ENCODE measurements at places on chromosomes 11 and 22.

DNA sequence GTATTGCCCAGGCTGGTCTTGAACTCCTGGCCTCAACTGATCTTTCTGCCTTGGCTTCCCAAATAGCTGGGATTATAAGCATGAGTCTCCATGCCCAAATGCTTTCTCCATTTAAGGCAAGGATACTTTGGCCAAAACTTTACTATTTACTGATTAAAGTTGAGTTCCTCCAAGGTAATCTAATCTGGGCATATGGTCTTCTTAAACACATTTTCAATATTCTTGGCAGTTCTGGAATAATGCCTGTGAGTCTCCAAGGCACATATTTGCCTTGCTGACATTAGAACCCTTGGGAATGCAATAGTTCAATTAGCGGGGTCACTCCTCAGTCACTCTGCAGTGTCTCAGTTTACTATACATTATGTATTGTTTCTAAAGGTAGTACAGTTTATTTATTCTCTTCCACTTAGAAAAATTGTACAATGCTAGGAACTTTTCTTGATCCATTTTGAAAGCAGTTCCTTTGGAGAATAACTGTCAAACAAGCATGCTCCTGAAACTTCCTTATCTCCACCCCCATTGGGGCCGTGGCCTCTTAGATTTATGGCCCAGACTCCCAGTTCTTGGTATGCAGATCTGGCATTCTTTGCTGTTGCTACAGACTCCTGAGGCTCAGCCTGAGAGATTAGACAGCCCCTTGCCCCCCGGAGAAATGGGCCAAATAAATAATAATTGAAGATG, 13.1 kb upstream of the RAB38 start:
- DNase-seq, result no peak

DNA sequence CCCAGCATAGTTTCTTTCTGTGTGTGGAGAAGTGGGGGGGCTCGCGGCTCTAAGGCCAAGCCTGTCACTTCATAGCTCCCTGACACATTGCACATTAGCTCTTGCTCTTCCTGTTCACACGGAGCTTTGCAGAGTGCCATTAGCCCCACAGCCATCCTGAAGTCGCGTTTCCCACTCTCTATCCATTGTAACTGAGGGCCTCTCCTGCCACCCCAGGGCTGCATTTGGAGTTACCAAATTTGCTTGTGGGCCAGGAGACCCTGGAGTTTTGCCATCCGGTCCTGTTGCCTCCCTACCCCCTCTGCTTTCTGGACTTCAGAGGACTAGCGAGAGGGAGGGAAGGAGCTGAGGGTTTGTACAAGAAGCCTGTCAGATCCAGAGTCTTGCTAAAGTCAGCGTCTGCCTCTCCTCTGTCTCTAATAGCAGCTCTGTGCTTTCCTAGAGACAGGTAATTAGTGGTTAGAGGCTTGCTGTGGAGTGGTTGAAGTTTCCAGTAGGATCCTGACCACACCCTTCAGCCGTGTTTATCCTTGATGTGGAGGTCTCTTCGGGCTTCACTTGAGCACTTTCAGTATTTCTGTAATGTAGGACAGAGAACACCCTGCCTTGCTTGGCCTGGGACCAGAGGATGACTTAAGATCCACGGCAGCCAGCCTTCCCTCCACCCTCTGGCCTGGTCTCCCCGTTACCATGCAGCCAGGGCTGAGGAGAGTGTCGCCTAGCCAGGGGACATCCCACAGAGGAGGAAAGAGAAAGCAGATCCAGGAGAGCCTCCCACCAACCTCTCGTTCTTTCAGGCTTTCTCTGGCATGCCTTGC, 14.1 kb downstream of the DCPS start:
- no peak for DNase-seq

DNA sequence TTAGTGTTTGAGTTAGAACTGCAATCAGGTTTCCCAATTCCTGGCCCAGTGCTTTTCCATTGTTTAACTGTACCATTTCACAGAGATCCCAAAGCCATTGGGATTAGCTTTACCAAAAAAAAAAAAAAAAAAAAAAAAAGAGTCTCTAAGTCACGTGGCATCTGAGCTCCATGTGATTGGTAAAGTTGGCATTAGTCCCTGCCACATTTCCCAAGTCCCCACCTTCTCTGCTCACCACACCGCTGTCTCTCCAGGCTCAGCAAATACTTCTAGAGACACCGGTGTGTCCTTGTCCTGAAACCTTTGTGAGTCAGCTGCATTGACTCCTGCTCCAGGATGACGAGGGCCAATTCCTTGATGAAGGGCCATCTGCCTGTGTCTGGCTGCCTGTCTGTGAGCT, 305.3 kb downstream of the KIRREL3 start:
- DNase-seq, result no peak

DNA sequence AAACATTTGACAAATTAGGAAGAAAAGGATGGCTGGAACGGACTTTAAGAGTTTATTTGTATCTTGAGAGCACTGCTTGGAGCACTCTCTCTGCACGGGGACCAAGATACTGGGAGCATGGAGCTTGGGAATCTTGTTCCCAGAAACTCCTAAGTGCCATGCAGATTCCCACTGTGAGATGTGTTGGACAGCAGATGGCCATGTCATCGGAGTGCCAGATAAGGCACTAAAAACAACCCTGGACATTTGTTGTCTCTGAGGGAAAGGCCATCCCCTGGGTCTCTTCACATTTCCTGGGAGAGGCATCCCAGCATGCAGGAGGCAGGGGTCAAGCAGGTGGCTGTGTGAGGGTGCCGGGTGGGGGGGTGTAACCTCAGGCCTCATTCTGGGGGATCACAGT, 2.9 kb downstream of the KIRREL3 start:
- no peak for DNase-seq

GRCh38 chr22:37185646-37186227, 2.3 kb downstream of the C1QTNF6 start:
- no peak for DNase-seq

- no peak for DNase-seq
Observed at GRCh38 chr11:46729110-46730027, 10.4 kb downstream of the F2 start.

DNA sequence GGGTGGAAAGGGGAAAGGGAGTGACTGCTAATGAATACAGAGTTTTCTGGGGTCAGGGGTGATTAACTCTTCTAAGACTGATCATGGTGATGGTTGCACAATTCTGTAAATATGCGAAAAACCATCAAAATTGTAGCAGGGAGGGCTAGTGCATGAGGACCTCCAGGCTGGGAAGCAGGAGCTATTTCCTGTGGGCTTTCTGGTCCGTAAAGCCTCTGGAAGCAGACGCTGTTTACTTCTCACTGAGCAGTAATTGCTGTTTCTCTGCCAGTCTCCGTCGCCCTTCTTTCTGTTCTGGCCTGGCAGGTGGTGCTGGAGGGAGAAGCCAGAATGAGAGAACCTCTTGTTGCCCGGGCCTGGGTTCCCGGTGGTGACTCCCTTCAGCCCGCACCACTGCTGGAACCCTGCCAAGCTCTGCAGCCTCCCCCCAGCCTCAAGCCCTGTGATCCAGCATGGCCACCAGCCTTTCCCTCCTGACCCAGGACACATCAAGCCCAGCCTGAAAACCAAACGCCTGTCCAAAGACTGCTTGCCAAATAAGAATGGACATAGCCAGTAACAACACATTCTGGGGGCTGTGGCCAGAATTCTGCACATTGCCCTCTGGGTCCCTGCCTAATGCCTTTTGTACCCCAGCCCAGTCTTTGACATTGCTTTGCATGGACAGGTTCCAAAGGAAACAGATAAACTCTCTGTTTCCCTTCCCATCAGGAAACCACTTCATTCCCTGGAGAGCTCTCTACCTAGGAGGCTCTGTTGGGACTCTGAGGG, 201.0 kb upstream of the NAV2 start:
- no peak for DNase-seq

GRCh38 chr11:102226702-102227490, 90.4 kb upstream of the BIRC3 start:
- DNase-seq, result no peak

DNA sequence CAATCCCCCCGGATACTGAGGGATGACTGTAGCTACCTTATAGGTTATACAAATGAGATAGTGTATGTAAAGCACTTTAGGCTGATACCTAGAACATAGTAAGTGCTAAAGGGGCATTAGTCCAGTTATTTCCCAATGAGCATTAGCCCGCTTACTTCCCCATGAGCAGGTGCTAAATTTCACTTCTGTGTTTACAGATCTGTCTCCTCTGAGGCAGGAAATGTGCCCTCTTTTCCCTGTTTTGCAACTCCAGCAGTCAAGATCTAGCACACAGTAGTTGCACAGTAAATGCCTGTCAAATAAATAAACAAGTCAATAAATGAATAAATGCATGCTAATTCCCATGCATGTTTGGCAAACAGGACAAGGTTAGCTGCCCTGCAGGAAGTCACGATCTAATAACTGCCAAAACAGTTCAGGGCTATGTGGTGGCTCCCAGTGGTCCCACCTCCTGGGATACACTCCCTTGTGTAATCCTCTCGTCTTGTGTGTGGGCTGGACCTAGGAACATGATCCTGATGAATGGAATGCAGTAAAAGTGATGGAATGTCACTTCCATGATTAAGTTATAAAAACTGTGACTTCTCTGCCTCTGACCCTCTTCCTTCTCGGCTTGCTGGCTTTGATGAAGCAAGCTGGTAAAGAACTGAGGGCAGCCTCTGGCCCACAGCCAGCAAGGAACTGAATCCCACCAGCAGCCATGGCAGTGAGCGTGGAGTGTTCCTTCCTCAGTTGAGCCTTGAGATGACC, 459.0 kb downstream of the SOX6 start:
- no peak for DNase-seq

- no peak for DNase-seq
Observed at GRCh38 chr11:70578831-70579230, 180.5 kb downstream of the CTTN start.

DNA sequence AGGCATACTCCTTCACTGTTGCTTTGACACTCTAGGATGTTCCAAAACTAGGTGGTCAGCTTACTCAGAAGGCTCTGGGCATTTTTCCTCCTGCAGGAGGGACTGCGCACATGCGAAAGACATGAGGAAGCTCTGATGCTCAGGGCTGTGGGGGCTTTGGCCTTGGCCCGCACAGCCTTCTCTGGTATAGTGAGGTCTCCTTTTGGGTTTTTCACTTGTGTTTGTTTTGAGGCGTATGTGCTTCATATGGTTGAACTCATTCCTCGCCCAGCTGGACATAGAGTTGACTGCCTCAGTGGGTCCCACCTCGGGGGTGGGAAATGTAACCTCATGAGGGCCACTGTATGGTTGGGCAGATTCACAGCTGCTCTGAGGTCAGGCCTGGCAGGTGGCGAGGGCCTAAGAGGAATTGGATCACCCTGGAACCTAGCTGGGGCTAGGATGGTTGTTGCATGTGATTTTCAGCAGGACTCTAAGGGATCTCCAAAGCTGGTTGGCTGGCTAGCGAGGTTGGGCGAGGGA, 63.7 kb downstream of the PTPRJ start:
- no peak for DNase-seq

DNA sequence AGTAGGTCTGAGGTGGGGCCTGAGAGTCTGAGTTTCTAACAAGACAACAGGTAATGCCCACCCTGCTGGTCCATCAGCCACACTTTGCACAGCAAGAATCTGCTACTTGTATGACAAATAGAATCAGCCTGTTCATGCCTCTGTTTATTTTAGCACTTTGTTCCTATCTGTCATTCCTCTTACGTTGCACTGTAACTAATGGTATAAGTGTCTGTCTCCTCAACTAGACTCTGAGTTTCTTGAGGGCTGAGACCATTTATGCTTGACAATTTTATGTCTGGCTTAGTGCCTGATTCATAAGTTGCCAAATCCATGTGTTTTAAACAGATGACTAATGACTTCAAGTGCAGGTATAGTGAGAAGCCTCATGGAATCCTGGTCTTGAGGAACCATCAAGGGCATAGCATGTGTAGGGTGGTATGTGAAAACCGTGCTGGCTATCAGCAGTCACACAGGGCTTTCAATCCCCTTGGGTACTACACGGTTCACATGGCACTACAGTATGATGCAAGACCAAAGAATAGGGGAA, 209.7 kb downstream of the C11orf91 start:
- no peak for DNase-seq

GRCh38 chr11:1237851-1238250, 15.0 kb downstream of the MUC5B start:
- DNase-seq, result no peak

DNA sequence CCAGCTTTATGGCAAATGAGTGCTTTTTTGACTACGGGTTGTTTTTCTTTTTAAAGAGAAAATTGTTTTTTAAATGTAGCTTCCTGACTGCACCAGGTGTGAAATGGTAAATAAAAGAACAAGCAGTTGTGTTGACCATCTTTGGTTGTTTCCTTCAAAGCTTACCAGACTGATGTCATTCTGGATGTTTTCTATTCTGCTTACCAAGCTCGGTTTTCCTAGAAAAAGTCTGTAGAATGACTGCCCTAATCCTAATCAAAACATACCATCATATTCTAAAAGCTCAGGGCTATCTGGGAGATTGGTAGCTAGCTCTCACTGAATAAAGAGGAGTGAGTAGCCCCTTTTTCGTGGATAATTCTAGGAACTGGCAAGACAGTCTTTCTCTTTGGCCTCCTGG, 77.7 kb downstream of the GAB2 start:
- no peak for DNase-seq

DNA sequence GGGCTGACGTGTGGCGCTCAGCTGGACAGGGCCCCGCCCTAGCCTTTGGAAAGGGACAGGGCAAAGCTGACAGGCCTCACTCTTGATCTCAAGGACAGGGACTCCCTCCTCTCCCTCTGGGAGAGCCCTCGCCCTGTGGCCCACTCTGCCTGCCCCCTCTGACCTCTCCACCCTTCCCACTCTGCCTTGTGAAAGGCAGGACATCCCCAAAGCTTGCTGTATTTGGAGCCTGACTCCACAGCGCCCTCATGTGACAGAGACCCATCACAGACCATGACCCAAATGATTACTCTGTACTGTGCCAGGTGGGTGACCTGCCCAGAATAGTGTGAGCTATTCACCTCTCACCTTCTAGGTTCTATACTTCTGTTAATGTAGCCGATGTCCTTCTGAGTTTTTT, 18.8 kb downstream of the P2RY2 start:
- no peak for DNase-seq

DNA sequence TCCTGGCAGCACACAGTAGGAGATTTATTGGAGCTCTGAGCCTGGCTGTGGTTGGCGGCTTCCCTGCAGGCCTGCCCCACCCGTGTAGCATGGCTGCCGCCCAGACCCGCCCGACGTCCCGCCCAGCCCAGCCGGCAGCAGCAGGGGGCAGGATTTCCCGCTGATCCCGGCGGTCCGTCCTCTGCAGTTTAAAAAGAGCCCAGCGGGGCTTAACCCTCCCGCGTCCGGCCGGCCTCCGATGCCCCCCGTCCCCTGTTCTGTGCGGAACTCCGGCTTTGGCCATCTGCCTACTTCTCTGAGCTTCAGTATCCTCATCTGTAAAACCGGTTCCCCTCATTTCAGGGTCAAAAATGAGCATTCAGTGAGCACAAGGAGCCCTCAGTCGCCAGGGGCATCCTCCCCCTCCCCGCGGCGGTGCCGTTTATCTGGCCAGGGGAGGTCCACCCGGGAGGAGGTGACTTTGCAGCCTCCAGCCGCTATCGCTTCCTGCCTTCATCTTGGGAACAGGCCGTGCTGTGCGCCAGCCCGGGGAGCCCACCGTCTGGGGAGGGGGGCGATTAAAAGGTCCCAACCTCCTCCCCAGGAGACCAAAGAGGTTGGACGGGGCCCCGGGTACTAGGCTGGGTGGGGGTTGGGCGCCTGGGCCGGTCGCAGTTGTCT, at the start of gene GAS2L1:
Gene GAS2L1, plus strand, starts transcription at position 476 of the 660 bp plus-strand sequence. CDS start 1,456 bp downstream, outside the sequence.
- no peak for DNase-seq

GRCh38 chr11:75241036-75241905, 697 bp downstream of the TPBGL start:
- DNase-seq, result no peak

Data from cortex of kidney (tissue), 1 donor.